Left renal cortex interstitium (tissue), 4 donors: ENCODE measurements at places on chromosomes 6 and 20. TPM values are rescaled to one million over a fixed set of nuclear protein-coding genes. Genes with fewer than 3 reads are reported as not detected.

DNA sequence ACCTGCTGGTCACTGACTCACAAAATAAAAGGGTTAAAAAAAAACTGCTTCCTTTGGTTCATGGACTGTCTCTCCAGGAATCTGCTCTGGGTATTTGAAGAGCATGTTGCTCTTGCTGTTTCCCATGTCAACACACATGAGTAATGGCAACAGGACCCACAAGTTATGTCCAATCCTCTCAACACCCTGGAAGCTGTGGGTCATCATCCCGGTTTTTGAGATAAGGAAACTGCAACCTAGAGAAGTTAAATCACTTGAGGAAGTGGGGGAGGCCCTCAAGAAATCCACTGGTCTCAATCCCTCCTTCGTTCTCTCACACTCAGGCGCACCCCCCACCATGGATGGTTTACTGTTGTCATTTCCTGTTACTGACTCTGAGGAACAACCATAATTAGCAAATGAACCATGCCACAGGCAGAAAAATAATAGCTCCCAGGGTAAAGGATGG is 12.4 kb downstream of the MAP1LC3A start:
- no peak for DNase-seq

DNA sequence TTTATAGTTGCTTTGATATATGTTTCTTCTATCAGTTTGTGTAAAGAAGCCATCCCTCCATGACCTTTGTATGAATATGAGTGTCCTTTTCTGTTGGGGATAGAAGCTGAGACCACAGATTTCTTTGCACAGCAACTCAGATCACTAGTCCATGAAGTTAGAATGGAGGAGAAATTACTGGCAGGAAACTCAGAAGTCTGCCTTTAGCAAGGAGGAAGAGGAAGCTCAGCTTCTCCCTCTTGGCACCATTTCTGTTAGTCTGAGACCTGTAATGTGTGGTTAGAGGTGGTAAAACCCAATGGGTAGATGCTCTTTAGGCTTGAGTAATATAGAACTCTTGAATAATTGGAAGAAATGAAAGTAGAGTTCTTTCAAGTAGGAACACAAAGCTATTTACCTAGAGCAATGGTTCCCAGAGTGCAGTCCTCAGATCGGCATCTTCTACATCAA is 995.3 kb upstream of the FLRT3 start:
- no peak for DNase-seq

MTG2 gene
- polyA plus RNA-seq, result 35.9 TPM

GRCh38 chr20:16806886-16807285 is 58.7 kb downstream of the OTOR start:
- no peak for DNase-seq

ZNF217 gene
- 32.3 TPM for polyA plus RNA-seq

GGTLC1 gene
- polyA plus RNA-seq, result not detected
